Ascending aorta (tissue), 2 donors: ENCODE measurements at places on chromosomes 2 and 18. TPM values are rescaled to one million over a fixed set of nuclear protein-coding genes. Genes with fewer than 3 reads are reported as not detected.

DNA sequence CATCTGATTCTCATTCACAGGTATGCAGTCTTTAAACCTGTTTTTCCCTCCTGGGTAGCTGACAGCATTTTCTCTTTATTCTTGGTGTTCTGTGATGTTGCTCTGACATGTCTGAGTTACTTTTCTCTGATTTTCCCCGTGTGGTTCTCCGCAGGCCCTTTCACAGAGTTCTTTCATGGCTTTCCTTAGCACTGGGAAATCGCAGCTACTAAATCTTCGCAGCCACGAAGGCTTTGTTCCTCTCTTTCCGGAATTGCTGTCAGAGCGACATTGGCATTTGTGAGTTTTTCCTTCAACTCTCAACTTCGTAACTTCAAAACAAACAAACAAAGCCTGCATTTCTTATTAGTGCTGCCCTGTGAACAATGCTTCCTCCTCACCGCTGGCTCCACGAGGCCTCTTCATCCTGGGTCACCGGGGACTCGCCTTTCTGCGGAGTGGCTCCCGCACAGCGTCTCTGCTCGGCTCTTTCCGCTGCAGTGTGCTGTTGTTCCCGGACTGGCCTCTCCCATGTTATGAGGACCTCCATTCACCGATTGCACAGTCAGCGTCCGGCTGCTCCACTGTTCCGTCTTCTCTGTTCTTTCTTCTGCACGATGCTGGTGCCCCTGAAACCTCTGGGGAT lies 16.1 kb downstream of the COLEC11 start:
- DNase-seq: peak; percentile 33

GRCh38 chr2:84865181-84865783 lies 15.6 kb downstream of the TRABD2A start:
- DNase-seq: no peak

DNA sequence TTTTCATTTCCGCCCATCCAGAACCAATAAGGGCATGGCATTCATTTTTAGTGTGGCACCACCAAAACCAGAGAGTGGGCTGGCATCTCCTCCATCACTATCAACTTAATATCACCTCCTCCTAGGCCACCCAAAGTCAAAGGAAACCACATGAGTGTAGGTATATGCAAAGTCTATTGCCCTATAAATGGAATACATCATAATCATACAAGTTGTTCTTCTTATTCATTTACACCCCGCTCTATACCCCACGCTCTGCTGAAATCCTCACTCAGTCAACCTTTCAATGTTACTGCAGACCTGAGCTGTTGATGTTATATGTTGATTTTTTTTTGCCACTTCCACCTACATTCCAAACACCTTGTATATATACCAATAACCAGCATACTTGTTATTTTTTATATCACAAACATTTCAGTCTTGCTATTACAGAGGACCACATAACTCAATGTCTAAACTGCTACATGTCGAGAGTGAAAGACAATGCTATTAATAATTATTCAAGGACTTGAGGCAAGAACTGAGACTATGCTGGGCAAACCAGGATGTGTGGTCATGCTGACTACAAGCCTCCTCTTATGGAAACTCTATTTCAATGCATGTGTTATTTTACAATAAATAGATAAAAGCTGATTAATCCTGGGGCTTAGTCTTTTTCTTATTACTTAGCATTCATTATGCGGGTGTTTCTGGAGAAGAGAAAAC lies 466.5 kb upstream of the ID2 start:
- no peak for DNase-seq

DNA sequence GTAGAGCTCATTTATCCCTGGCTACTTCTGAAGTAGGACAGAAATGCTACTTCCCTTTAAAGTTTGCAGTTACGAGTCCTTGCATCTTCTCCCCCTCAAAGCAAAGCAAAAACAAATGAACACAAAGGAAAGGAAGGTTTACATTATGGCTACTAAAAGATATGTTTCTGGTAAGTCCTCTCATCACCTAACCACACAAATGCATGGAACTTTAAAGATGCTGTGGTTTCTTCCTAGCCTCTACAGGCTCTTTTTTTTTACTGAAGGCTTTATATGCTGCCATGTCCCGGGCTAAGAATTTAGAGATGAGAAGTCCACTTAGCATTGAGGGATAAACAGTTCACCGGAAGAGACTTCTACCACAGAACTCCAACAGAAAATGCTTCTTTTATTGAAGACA lies 291.2 kb downstream of the SS18 start:
- no peak for DNase-seq

DNA sequence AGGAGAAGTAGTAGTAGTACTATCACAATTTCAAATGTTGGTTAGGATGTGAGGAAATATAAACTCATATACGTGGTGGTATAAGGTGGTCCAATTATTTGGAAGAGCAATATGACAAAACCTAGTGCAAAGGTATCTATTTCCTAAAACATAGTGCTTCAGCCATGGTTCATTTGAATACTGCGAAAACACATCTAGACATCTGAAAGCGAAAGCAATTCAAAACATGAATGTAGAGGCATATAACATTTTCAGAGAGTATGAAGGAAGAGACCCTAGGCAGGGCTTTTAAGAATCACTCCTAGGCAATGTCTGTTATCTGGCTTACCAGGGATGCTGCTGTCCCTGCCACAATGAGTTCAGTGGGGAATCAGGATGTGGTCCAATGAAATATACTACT lies 1085.8 kb downstream of the TDRD15 start:
- DNase-seq: no peak

DNA sequence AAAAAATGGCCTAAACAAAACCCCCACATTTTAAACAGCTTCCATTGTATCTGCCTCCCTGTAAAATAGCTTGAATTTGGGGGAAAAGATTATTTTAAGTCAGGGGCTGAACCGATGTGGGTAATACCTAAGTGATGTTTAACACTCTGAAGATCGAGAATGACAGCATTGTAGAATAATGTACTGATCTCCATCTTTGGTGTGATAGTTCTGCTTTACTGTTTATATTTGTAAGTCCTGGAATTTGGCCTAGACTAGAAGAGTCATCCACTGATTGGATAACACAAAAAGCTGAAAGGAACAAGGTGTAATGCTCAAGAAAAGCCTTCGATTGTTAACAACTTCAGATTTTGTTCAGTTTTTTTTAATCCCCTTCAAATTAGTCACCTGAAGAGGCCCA lies 53.8 kb upstream of the CCDC68 start:
- no peak for DNase-seq

The TSPYL6 gene
- not detected for total RNA-seq
